Stimulated activated CD4-positive, alpha-beta T cell treated with anti-CD3 and anti-CD28 coated beads, TNF-alpha, amount 100 ng/mL, for 48 hours (primary cell): ENCODE measurements at places on chromosomes 4 and X.
A peak's percentile ranks its signal among the peaks of the same experiment; 100 is the strongest.

- DNase-seq: peak; percentile 92
These were observed at the start of gene NUP54 for GRCh38 chr4:76148142-76148865. Gene NUP54 (minus strand): TSS chr4:76148397. CDS start chr4:76148374, 23 bp downstream.

DNA sequence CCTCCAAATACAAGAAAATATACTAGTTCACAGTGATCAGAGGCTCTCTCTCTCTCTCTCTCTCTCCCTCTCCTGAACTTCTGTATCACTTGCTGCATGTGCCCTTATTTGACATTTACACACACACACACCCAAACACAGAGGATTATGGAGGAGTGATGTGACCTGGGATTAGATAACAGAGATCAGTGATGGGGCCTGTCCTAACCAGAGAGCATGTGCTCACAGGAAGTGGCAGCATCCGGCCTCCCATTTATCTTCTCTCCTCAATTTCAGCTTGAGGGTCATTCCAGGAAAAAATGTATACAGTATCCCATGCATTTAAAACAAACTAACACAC is 143.0 kb downstream of the TSPAN5 start:
- no peak for DNase-seq

DNA sequence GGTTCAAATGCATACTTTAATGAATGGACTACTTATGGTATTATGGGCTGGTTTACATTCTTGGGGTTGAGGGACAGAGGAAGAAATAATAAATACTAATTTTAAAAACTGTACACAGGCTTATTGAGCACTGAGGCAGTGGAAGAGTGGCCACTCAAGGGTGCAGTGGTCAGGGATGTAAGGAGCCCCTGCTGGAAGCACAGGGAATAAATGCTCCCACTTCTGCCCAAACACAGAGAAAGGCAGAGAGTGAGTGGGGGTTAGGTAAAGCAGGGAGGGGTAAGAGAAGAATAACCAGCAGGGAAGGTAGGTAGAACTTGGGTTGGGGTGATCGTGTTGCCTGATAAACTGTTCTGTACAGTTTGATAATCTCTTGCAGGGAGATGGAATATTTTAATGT is 60.0 kb downstream of the GAB1 start:
- no peak for DNase-seq

- no peak for DNase-seq
These were observed 954.6 kb upstream of the LCORL start for GRCh38 chr4:18975916-18976808.

DNA sequence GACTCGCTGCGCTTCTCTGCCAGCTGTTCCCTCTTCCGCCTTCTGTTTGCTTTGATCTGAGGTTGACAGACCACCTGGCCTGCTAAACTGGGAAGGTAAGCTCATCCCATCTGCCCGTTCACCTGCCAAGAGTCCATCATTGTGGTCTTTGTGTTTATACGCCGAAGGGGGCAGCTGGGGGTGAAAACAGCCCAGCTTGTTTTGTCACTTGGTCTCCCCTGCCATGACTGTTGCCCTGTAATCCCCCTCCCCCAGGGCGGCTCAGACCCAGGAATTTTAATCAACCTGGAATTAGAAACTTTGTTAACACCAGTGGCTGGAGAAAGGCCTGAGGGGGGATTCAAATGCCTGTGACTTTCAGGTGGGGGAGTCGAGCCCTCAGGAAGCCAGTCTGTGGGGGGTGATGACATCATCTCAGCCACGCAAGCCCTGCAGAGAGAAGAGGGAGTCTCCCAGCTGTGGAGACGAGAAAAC is 333.3 kb downstream of the BCOR start:
- no peak for DNase-seq

- no peak for DNase-seq
These were observed 343.2 kb downstream of the SPRY1 start for GRCh38 chr4:123739806-123740205.
